T-helper 2 cell (primary cell): ENCODE measurements at places on chromosomes 5 and 9.

GRCh38 chr5:90022711-90023053, 386.9 kb downstream of the CETN3 start:
- no peak for DNase-seq

DNA sequence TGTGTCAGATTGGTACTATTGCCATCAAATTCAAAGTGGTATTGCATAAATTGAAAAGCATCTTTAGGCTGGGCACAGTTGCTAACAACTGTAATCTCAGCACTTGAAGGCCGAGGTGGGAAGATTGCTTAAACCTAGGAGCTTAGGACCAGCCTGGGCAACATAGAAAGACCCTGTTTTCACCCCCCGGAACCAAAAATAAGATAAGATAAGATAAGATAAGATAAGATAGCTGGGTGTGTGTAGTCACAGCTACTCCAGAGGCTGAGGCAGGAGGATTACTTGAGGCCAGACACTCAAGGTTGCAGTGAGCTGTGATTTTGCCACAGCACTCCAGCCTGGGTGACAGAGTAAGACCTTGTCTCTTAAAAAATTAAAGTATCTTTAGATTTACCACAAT, 297.9 kb upstream of the SEMA6A start:
- no peak for DNase-seq

GRCh38 chr9:69946800-69947437, 96.7 kb upstream of the MAMDC2 start:
- DNase-seq: no peak

- no peak for DNase-seq
These were observed 101.2 kb downstream of the MSX2 start for GRCh38 chr5:174825587-174825986.

- no peak for DNase-seq
These were observed 892.7 kb downstream of the TLE1 start for GRCh38 chr9:80796632-80797031.

DNA sequence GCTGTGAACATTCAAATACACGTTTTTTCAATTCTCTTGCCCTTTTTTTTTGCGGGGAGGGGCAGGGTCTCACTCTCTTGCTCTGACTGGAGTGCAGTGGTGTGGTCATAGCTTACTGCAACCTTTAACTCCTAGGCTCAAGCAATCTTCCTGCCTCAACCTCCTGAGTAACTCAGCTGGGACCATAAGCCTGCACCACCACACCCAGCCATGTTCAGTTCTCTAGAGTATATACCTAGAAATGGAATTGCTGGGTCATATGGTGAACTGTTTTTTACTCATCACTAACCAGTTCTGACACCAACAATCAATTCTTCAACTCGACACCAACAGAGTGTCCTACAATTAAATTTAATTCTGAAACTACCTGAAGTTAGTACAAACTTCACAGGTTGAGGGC, 85.5 kb upstream of the ZNF169 start:
- DNase-seq: no peak

DNA sequence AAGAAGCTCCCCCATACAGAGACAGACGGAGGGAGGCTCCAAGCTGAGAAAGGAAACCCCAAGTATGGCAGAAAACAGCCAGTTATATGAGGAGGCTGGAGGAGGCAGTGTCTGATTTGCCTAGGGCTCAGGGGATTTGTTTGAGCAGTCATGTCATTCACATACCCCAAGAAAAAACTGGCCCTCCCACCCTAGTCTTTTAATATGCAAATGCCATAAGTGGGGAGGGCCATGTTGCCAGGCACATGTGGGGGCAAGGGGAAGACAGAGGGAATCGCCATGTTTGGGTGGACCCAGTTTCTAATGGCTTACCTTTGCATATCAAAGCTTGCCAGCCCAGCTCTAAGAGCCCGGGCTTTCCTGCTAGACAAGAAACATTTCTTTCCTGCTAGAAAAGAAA, 1163.8 kb downstream of the TAF11L14 start:
- no peak for DNase-seq

DNA sequence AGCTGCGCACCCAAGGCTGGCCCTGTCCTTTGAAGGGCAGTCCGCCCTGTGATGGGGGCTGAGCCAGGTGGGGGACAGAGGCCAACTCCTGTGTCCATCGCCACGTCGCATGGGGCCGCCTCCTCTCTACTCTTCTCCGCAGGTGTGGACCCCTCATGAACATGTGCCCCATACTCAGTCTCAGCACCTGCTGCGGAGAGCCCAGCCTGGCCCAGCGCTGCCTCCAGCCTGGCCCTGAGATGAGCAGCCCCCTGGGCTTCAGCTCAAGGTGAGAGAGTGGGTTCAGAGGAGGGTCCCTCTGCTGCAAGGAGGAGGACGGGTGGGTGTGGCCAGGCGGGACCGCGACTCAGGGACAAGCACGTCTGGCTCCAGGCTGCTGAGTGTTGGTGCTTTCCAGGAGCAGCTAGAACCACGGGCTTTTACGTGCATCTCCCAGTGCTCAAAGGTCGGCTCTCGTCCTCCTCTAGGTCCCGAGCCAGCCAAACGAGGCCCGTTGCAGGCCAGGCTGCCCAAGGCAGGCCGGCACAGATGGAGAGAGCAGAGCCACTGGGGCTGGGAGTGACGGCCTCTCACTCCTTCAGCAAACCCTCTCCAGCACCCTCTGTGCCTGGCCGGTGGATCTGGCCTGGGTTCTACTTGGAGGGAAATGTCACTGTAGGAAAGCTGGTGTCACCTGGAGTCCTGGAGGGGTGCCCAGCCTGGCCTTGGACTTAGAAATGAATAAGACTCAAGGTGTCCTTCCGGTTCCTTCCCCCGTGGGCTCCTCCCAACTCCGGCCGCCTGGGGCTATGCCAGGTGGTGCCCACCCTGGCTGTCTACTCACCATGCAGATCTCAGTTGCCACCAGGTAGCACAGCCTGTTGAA, 48.9 kb upstream of the RNF130 start:
- no peak for DNase-seq
